ENCODE measurements at places on chromosomes 4 and X. TPM values are rescaled to one million over a fixed set of nuclear protein-coding genes. Genes with fewer than 3 reads are reported as not detected.

MSANTD1 gene
- total RNA-seq = 0.50 TPM

PRKG2 gene
- 17.5 TPM for total RNA-seq

IGFBP7 gene
- 108 TPM for total RNA-seq

TMEM33 gene
- 31.1 TPM for total RNA-seq
